ENCODE measurements at places on chromosomes 6 and 20.

DNA sequence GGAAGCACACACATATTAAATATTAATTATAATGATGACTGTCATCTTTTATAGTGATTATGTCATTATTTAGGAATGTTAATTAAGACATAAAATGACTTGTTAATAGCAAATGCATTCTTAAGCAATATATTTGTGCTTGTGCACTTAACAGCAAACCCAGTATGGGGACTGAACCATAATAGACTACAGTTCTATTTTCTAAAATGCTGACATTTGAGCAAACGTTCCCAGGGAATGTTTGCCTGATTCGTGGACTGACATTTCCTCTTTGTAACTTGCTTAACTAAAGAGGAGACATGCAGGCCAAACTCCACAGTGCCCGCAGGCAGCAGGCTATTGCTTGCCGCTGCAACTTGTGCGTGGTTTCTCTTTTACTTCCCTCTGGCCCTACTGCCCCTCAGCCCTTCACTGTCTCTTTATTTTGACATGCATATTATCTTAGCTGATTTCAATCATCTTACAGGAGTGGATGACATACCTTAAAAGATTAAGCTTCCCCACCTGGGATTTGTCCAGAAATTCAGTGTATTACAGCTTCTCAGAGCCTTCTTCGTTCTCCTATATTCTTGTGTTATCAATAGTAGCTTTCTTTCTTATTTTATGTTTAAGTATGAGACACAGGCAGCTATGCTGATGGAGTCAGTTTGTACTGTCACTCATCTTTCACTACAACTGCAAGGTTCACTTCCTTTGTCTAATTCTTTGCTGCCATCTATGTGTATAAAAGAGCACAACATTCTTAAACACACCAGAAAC lies 141.5 kb downstream of the GMDS start:
- DNase-seq: no peak

- no peak for DNase-seq
These were observed 2.5 kb downstream of the GRM4 start for GRCh38 chr6:34143196-34143883.

GRCh38 chr6:23498013-23498412 lies 628.0 kb upstream of the NRSN1 start:
- DNase-seq: no peak

DNA sequence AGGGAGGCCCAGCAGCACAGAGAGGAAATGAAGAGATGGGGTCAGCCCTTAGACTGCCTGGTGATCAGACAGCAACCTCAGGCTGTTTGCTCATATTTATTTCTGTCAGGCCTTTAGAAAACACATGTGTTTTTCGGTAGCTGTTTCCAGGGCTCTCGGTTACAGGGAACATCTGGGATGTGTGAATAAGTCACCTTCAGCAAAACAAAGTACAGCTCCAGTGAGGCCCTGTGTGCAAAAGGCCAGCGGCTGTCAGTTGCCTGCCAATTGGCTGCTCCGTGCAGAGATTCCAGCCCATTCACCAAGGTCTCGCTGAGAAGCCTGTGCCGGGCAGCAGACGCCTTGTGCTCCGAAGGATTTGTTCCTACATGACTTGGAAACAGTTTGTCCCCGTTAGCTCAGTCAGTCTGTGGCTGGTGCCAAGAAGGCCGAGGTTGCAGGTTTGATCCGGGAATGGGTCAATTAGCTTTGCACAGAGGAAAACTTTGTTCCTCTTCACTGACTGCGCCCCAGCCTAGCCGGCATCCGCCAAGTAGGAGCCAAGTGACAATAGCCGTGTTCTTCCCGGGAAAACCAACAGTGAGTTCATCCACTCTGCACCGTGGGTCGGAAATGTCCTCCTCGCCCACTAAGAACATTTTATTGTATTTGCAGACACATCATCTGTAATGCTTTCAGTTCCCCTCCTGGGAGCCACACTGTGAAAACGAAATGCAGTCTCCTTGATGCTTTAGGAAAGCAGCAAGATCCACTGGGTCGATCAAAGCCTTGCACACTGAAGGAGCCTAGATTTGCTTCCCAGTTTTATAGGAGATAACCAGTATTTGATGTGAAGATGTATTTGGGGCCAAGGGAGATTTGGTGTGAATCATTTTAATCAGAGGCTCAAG lies 315.4 kb upstream of the CDYL start:
- DNase-seq: no peak

GRCh38 chr20:50108556-50109235 lies 4.3 kb downstream of the UBE2V1 start:
- no peak for DNase-seq

DNA sequence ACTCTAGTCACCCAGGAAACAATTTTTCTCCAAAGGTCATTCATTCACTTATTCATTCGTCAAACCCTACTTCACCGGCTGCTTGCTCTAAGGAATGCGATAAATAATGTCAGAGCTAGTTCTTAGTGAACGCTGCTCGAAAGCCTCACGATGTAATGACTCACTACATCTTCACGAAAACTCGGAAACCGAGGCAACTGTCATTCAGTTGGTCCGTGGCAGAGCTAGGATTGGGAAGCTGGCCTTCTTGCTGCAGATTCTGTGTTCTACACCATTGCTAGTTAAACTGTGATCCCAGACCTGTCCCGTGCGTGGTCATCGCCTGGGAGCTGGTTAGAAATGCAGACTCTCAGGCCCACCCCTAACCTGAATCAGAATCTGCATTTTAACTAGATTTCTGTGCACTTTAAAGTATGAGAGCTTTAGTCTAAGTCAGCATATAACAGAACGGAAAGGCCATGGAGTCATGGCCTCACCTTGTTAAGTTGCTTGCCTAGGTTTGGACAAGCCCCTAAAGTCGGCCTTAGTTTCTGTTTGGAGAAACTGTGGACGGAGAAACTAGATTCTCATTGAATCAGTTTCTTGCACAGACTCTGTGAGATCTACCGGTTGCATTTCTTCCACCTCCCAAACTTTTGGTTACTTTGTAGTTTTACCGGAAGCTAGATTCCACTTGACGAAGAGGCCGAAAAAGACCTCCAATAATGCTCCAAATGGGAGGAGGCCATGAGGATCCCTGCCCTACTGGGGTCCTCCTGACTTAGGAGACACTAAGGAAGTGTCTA lies 651 bp upstream of the CCND3 start:
- DNase-seq: no peak

GRCh38 chr6:74785236-74785635 lies 420.6 kb downstream of the COL12A1 start:
- no peak for DNase-seq

DNA sequence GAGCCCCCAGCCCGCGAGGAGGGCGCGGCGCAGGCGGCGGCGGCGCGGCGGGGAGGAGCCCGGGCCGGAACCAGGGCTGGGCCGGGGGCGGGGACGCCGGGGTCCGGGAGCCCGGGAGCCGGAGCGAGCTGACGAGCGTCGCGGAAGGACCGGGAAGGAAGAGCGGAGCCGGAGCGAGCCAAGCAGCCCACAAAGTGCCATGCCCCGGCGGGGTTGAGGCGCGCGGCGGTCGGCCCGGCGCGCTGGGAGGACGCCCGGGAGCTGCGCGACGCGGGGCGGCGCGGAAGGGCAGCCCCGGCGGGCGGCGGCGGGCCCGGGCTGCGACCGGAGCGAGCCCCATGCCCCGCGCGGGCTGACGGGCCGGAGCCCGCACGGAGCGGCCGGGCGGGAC lies 289 bp downstream of the FOXP4 start:
- peak; percentile 70 for DNase-seq

GRCh38 chr20:37999526-38000263 lies 33.6 kb downstream of the TTI1 start:
- no peak for DNase-seq
